Fibroblast of lung (primary cell): ENCODE measurements at places on chromosomes 12 and 14.
A peak's percentile ranks its signal among the peaks of the same experiment; 100 is the strongest.

GRCh38 chr12:68521321-68521839 is 89.3 kb upstream of the RAP1B start:
- DNase-seq: peak; percentile 73

- DNase-seq: peak; percentile 19
These were observed 9.7 kb upstream of the SGPP1 start for GRCh38 chr14:63737582-63738006.

- no peak for DNase-seq
These were observed 96.2 kb upstream of the SLC38A2 start for GRCh38 chr12:46468813-46469212.

DNA sequence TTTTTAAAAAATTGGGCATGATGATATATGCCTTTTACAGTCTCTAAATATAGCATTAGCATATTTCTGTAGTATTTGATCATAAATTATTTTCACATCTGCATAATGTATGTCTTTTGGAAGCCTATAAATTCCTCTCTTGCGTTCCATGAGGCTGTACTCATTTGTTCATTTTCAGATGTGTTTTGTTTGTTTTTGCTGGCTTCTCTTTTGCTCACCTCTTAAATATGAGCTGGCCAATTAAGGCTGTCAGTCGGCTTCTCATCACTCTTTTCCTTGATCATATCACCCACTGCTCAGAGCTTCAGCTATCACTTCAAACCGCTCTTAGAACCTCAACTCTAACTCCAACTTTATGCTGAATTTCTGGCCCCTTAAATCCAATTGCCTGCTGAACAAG is 6.6 kb downstream of the TMEM263 start:
- DNase-seq: no peak

DNA sequence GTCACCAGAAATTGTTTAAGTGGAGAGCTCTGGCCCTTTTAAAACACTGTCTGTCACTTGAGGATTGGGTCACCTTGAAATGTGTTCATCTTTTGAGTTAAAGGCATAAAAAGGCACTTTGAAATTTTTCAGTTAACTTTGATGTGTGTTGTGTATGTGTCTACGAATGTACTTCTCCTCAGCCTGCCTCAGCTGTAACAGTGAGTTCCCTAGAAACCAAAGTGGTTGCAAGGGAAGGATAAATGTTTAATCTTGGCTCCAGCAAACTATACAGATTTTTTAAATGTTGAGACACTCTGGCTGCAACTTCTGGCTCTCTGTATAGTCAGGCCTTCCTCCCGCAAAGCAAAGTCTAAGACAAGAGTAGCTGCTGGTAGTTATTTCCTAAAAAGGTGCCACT is 8.3 kb downstream of the DERA start:
- DNase-seq: no peak

GRCh38 chr12:51395283-51396230 is 4.4 kb upstream of the GALNT6 start:
- no peak for DNase-seq

- DNase-seq: peak; percentile 33
These were observed 98.8 kb downstream of the DACT1 start for GRCh38 chr14:58736606-58737005.

DNA sequence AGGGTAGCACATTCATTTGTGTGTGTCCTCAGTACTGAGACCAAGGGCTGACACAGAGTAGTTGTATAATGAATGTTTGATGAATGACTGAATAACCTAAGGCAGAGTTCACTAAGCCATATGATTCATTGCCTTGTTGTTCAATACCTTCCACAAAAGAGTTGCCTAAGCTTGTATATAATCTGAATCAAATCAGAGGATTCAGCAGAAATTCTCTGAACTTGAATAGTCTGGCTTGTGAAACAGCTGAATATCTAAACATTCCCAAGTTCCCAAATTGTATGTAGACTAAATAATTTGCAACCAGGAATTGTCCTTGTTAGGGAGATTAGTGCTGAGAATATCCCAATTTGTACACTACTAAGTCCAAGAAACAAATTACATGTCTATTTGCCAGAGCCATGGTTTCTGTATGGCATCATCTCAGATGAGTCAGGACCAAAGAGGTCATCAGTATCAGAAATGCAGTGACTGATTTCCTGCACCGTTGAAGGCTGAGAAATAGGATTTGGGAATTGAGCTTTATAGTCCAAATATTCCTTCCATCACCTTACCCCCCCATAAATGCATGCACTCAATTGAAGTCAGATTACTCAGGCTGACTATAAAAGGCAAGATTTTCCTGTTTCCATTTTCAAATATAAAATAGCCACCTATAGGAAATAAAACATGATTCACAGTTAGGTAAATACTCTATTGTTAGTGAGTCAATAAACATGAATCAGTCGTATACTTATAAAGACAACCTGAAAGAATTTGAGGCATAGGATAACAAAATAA is 168.7 kb downstream of the PHLDA1 start:
- peak; percentile 70 for DNase-seq

DNA sequence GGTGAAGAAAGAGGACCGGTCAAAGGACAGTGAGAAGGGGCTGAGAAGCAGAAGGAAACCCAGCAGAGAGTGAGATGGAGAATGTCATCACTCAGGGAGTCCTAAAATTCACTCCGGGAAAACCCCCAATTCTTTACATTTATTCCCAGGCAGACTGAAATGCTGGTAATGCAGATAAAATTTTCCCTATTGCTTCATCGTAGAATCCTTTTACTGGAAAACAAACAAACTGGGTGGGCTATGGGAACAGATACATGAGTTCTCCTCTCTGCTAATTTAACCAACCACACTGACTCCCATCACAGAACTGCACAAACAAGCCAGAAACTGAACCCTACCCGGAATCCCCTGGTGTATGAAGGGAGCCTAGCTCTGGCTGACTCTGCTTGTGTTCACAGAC is 20.9 kb downstream of the HEBP1 start:
- peak; percentile 55 for DNase-seq

DNA sequence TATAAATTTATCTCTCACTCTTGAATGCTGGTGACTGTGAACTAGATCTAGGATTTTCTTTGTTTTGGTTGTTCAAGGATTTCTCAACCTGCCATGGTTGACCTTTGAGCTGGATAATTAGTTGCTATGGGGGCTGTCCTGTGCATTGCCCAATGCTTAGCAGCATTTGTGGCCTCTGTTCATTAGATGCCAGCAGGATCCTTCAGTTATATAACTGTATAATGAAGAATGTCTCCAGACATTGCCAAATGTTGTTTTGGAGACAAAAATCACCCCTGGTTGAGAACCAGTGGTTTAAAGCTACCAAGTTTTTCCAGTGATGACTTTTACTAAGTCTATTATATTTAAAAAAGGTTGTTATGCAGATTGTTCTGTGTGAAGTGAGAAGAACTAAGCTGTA is 147.9 kb upstream of the STXBP6 start:
- DNase-seq: no peak
